ENCODE measurements at places on chromosomes 11 and 22.

GRCh38 chr11:95715777-95716241, 73.8 kb downstream of the FAM76B start:
- peak; percentile 59 for DNase-seq

- peak; percentile 63 for DNase-seq
These were observed 6.1 kb downstream of the THY1 start for GRCh38 chr11:119416606-119417580.

DNA sequence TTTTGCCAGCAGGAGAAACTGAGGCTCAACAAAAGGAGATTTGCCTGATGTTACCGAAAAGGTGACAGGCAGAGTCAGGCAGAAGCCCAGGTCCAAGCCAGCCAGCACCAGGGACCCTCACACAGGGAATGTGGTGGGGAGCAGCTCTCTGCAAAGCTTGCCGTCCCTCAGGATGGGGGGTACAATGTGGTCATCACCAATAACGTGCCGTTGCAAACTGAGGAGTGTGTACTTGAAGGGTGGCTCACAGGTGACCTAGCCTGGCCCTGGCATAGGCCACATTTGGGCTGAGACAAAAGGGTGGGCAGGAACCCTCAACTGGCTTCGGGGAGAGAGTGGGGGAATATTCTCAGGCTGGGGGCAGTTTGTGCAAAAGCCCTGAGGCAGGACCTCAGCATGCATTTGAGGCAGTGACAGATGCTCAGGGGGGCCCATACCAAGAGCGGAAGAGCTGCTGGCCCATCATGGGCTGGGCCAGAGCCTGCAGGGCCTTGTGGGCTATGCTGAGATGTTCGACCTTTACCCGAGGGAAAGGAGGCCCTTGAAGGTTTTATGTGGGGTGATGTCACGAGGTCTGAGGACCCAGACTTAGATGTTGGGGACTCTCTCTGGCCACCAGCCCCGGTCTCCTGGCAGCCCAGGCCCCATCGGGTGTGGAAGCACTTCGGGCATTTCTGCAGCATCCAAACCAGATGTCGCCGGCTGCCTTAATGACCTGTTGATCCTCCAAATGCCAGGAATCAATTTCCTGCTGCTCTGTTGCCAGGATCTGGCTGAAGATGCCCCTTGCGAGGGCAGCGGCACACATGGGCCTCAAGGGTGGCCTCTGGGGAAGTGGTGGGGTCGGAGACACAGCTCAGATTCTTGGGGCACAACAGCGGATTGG, 57.4 kb upstream of the SHISAL1 start:
- DNase-seq, result no peak

DNA sequence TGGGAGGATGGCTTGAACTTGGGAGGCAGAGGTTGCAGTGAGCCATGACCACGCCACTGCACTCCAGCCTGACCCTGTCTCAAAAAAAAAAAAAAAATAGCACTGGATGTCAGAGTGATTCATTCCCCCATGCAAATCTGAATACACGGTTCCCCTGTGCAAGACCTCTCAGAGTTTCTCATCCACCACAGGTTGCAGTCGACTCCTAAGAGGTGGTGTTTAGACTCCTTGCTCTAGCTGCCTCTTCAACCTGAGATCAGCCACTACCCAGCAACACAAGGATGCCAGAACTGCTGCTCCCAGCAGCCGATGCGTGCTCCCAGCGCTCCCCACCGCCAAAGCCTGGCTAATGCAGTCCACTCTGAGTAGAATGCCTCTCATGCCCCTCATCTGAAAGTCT, 97.5 kb downstream of the PARVA start:
- no peak for DNase-seq

GRCh38 chr11:63212742-63213141, 30.7 kb downstream of the SLC22A25 start:
- peak; percentile 7 for DNase-seq

DNA sequence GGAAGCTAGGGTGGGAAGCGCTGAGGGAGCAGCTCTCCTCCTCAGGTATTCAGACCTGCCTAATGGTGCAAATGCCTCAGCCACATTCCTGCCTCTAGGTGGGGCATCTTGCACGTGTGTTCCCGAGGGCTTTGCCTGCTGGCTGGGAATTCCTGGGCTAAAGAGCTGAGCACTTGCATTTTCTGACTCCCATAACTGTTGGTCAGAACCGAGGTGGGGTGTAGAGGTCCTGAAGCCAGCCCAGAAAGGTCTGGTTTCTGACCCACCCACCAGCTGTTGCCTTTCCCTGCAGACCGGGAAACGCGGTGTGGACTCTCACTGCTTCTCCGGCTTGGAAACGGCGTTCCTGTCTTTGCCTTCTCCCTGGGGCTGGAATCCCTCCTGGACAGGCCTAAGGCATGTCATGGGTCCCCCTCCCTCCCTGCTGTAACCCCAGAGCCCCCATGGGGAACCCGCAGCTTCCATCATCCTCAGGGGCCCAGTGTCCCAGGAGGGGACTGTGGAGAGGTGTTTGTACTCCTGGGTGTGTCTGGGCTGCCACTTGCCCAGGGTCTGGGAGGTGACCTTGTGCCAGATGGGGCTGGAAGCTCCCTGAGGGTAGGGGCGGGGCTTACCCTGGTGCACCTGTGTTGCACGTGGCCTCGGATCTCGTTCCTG, 24.0 kb upstream of the SMIM38 start:
- DNase-seq, result peak; percentile 73

DNA sequence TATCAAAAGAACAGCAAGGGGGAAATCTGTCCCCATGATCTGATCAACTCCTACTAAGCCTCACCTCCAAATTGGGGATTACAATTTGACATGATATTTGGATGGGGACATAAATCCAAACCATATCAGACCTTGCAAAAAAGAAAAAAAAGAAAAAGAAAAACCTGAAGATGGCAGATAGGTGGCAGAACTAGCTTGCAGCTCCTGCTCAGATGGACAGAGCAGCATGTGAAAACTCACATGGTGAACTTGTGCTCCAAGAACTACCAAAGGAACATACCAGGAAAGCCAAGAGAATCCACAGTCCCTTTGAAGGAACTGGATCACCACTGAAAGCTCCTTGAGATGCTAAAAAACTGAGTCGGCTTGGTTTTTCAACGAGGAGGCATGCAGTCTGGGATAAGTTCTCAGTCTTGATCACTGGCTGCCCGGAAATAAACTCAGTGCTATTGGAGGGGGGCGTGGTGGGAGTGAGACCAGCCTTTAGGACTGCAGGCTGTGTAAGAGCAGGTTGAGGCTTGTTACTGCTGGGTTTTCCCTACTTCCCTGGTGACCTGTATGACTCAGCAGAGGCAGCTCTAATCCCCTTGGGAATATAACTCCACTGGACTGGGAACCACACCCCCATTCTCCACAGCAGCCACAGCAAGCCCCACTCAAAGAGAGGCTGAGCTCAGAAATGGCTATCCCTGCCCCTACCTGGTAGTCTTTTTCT, 358.3 kb upstream of the ARHGAP42 start:
- DNase-seq, result no peak

GRCh38 chr22:39471381-39472141, 14.7 kb downstream of the MGAT3 start:
- peak; percentile 77 for DNase-seq

- no peak for DNase-seq
These were observed 102.3 kb downstream of the AMOTL1 start for GRCh38 chr11:94870422-94870821.

DNA sequence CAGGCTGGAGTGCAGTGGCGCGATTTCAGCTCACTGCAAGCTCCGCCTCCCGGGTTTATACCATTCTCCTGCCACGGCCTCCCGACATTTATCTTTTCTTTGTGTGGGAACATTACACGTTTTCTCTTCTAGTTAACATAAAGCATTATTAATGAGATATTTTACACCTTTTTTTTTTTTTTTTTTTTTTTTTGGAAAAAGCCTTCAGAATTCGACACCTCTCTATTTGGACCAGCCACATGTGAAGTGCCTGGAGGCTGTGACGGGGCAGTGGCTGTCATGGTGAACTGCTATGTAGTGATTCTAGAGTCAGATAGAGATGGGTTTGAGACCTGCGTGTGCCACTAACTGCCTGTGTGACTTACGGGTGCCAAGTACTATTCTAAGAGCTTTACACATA, 64.3 kb downstream of the SMIM38 start:
- no peak for DNase-seq

Measured in fibroblast of skin of right quadriceps (primary cell).